ENCODE measurements at places on chromosomes 6 and 20.

GRCh38 chr6:151772446-151772845 lies 35.0 kb upstream of the ESR1 start:
- no peak for DNase-seq

GRCh38 chr6:4459996-4460395 lies 316.2 kb upstream of the CDYL start:
- DNase-seq, result no peak

DNA sequence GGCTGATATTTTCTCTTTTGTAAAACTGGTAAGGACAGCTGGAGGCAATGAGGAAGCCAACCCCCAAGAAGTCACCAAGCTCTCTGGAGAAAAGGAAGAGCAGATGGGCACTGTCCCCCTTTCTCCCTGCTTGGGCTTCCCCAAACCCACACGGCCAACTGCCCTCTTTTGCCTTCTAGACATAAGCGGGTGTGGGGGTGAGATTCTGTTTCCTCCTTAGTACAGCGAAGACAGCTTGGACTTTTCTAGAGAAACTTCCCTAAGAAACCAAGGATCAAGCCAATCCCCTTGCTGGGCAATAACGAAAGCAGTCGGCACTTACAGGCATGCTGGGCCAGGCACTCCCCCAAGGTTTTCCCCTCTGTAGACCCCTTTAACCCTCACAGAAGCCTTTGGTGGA lies 110.3 kb downstream of the CDC5L start:
- DNase-seq, result no peak

- DNase-seq, result no peak
Measured at GRCh38 chr20:24683676-24684075, 214.2 kb downstream of the SYNDIG1 start.

DNA sequence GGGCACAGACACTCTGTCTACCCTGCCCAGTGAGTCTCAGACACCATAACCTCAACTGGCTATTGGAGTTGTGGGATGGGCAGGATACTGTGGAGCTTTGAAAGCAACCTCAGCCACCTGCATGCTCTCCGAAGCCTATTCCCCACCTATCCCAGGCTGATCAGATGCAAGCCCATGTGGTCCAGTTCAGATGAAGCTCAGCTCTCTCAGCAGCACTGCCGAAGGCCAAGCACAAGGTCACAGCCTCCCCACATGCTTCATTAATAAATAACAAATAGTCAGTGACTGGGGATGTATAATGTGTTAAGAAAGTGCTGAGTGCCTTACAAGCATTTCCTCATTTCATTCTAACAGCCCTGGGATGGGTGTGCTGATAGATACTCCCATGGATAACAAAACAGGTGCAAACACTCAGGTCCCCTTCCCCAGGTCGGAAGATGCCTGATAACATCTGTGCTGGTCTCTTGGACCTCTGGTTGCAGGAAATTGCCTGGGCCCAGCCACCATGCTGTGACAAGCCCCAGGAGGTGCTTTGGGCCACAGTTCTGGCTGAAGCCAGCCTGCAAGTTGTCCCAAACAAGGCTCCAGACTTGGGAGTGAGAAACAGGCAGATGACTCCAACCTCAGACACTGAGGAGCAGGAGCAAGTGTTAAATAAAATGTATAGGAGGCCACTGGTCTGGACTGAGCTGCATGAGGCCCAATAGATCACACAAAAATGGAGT lies 3.7 kb downstream of the ACSS1 start:
- no peak for DNase-seq

DNA sequence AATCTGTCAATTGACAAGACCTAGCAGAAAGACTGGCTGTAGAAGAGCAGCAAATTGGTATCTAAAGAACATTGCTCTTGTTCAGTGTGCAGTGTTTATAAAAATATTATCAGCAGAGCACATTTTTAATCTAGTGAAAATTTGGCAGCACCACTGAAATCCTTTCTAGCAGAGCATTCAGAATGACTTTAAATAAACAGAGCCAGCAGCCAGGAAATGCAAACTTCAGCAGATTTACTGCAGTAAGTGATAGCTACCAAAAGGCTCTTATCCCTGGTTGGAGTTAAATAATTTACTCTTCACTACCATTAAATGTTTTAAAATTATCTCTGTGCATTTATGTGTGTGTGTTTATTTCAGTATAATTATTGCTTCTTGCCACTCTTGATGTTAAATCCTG lies 590.9 kb upstream of the CITED2 start:
- no peak for DNase-seq

DNA sequence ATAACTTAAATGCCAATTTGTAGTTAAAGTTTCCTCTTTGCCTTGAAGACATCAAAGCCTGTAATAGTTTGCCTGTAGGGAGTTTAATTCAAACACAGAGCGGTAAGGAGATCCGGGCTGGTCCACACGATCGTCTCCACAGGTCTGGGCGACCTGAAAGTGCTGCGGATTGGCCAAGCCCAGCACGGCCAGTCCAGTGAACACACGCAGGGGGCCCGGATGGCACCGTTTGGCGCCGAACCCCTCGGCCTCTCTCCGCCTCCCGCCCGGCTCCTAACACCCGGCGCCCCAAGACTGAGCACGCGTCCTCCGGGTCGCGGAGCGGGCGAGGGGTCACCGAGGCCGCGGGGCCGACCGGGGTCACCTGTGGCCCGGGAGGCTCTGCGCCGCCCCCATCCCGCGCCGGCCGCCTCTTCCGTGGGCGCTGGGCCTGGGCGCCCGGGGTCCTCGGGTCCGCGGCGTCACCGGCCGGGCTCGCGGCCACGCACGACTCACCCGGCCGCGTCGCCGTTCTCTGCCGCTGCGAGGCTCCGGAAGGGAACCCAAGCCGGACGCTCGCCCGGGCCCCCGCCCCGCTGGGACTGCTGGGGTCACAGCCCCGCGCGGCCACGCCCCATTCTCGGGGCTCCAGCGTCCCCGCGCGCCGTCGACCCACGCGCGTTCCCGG lies 481 bp downstream of the SERPINB6 start:
- peak; percentile 30 for DNase-seq

DNA sequence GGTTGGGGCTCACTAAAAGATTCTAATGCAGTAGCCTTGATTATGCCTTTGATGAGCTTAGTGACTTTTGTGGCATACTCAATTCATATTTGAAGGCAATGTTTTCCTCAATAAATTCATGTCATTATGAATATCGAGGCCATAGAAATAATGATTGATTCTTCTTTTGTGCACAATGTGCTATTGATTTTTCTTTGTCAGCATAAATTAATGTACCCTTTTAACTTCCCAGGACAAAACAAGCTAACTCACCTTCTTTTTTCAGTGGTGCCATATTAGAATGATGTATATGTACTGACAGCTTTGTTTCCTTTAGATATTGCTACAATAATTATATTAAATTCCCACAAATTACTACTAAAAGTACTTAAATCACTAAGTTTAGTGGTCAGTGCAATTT lies 484.3 kb upstream of the HS3ST5 start:
- DNase-seq, result no peak

GRCh38 chr6:85403331-85404015 lies 46.4 kb upstream of the NT5E start:
- DNase-seq, result no peak

Data from activated CD4-positive, alpha-beta T cell treated with anti-CD3 and anti-CD28 coated beads, Interleukin-2, amount 50 U/mL, for 1 hour (primary cell).